ENCODE measurements at places on chromosomes 16 and 17.

DNA sequence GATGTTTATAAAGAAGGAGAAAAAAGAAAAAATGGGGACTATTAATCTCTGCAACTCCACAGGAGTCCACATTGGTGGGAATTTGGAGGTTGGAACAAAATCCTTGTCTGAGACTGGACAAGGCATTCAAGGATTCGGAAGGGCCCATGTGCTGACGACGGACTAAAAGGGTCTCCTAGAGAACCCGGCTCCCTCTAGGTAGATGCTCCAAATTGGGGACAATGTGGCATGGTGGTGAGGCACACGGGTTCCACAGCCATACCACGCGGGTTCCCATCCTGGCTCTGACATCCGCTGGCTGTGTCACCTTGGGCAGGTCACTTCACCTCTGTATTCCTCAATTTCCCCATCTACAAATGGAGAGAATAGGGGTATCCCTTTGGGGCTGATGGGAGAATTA is 227.4 kb downstream of the C16orf78 start:
- DNase-seq: no peak

DNA sequence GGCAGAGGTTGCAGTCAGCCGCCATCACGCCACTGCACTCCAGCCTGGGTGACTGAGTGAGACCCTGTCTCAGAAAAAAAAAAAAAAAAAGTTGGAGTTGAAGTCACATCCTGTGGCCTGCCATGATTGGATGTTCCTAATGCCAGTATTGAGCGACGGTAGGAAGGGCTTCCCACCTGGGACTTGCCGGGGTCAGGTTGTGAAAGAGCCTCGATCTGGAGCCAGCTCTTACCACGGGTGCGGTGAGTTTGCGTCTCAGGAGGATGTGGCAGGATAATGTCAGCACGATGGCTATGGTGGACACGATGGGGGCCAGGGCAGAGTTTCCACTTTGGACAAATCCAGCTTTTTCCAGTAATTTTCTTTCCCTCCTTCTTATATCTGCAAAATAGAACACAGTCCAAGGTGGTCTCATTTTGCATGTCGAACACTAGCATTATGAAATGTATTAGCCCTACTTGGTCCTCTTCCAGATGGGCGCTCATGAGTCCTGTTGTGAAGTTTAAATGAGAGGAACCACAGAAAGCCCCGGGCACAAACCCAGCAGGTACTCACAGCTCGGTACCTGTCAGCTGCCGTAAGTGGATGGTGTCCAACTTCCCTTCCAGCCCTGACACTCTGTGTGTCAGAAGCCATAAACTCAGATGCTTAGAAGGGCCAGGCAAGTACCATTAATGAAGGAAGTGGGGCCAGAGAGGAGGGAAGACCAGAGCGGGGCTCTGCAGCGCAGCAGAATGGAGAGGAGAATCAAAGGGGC is 22.2 kb downstream of the ABCC12 start:
- DNase-seq: no peak

DNA sequence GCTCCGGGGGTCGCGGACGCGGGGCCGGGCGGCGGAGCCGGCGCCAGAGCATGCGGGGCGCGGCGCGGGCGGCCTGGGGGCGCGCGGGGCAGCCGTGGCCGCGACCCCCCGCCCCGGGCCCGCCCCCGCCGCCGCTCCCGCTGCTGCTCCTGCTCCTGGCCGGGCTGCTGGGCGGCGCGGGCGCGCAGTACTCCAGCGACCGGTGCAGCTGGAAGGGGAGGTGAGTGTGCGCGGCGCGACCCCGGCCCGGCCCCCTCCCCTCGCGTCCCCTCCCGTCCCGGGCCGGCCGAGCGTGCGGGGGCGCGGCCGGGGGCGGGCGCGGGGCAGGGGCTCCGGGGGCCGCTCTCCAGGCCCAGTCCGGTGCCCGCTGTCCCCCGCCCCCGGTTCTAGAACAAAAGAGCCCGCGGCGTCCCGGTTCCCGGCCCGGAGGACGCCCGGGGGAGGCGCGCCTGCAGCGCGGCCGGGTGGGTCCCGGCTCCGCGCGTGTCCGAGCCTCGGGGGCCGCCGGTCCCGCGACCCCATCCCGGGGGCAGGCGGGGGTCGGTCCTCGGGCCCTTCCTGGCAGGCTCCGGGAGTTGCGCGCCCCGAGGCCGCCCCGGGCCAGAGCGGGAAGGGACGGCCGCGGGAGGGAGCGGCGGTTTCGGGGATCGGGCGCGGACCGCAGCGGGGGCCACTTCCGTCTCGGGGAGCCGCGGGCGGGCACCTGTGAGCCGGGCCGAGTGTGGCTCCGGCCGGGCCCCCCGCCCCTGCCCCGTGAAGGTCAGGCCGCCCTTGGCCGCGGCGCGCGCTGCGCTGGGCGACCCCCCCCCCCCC is 563 bp downstream of the METRNL start:
- no peak for DNase-seq

DNA sequence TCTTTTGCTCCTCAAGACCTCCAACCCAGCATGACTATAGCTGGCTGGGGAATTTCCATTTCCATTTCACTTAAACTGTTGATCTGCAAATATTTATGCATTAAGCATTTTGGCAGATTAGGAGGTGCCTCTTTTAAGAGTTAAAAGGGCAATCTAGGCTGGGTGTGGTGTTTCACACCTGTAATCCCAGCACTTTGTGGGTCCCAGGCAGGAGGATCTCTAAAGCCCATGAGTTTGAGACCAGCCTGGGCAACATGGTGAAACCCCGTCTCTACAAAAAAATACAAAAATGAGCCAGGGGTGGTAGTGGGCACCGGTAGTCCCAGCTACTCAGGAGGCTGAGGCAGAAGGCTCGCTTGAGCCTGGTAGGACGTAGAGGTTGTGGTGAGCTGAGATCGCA is 17.1 kb downstream of the ANKFY1 start:
- no peak for DNase-seq

- DNase-seq: no peak
Observed at GRCh38 chr16:48536614-48537200, 73.3 kb downstream of the N4BP1 start.

Measured in NCI-H2171 (cell line).